ENCODE measurements at places on chromosomes 13 and 19.

DNA sequence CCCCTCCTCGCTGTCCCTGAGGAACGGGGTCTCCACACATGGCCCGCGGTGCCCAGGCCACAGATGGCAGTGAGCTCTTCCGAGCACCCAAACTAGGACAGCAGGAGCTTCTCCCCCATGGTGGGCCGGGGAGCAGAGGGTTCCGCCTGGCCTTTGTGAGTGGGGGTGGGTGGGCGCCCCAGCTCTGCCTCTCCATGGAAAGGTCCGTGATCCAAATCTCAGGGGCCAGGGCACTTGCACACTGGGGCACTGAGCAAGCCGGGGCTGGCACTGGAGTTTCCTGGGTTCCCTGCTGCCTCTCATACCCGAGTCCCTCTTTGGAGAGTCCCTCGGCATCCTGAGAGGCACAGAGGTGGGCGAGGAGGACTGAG lies 2.2 kb upstream of the DIRAS1 start:
- no peak for DNase-seq

- peak; percentile 81 for DNase-seq
These were observed 1.2 kb downstream of the KL start for GRCh38 chr13:33017323-33017929.

- DNase-seq, result no peak
These were observed 235.1 kb upstream of the MIR17HG start for GRCh38 chr13:91112201-91112923.

DNA sequence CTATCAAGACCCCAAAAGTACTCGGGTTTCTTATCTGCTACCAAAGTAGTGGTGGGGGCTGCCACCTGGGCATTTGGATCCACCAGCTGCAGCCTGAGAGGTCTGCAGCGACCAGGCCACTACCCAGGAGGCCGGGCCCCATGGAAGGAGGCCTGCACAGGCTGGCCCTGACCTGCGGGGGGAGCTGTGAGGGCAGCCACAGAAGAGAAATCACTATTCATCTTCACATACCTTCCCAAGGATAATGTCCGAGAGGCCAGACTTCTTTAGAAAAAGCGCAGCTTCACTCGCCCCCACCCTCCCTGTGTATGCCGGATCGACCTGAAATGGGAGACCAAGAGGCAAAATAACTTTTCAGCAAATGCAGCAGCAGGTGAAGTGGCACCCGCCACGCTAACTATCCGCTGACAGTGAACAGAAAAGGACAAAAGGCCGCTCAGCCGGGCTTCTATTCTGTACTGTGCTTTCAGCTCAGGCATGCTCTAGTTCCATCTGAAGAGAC lies 30.1 kb downstream of the EPS15L1 start:
- DNase-seq, result peak; percentile 48
